Activated T-helper 1 cell treated with Interleukin-2 at 50 U/mL for 16 hours (primary cell): ENCODE measurements at places on chromosomes 1 and 21.

DNA sequence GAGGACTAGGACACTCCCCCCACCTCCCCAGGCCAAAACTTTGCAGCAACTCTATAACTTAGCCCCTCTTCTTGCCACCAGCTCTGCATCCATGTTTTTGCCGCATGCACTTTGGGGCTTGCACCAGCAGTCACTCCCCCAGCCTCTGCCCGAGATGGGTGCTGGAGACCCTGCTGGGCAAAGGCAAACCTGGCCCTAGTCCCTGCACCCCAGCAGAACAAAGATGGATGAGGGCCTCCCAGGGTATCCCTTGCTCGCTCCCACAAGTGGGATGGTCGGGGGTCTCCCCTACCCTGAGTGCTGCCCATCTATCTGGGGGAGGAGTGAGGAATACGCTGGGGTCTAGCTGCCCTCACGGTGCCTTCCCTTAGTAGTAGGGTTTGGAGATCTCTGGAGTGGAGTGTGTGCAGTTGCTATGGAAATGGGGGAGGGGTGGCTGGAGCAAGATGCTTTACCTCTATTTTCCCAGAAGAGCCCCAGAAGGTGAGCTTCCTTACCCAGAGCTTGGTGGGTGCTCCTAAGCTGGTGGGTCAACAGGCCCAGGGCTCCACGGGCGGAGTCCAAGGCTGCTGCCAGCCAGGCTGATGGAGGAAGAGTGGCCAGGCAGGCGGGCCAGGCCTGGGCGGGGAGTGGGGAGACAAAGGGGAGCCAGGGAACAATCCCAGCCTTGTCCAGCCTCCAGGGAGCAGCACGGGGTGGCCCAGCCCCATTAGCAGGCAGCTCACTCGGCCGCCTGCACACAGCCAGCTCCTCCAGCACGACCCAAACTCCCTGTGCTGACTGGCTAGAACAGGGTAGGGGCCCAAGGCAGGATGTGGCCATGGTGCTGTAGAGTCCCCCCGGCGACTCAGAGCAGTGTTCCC, at the start of gene PAQR6:
TSS of gene PAQR6 (minus strand) at position 597 of the 863 bp plus-strand sequence. CDS start 1,325 bp downstream, outside the sequence.
- no peak for DNase-seq

- no peak for DNase-seq
Observed at GRCh38 chr1:109214695-109215623, 1.2 kb downstream of the SARS1 start.

- no peak for DNase-seq
Observed at GRCh38 chr1:207903767-207904166, 7.2 kb downstream of the CD34 start.

DNA sequence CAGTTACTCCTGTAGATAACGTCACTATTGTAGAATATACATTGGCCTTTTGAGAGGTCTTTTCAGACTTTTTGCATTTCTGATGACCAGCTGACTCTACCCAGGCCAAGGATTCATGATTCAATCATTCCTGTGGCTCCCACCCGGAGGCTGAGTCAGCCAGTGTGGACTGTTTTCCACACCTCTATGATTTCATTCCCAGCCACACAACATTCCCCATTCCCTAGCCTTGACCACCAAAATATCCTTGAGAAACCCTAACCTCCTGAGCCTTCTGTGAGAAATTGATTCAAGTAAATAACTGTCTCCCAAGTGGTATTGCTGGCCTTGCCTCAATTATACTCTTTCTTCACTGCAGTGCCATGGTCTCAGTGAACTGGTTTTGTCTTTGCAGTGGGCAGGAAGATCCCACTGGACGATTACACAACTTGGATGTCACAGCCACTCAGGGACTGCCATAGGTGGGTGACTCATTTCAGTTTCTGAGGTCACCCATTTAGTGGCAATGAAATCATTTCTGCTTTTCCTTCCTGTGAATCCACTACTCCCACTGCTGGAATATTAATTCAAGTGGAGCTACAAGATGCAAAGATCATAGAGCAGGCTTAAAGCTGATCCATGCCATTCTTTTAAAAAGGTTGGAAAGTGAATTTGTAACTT, 518.6 kb upstream of the ZP4 start:
- DNase-seq, result no peak

DNA sequence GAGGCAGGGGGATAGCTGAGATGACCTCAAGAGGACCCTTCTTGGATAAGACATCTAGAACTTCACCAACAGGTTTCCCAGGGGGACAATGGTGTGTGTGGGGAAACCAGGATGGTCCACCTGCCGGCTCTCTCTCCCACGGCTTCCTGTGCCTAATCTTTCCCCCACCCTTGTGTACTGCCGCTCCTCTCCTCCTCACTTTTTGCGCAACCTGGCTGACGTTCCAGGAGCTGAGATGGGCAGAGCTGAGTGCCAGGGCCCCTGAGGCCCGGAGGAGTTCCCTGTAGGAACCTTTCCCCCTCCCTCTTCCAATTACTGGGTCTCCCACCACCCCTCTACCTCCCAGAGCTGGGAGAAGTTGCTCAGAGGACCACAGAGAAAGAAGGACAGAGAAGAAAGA, 6.9 kb downstream of the SLC26A9 start:
- DNase-seq, result no peak

DNA sequence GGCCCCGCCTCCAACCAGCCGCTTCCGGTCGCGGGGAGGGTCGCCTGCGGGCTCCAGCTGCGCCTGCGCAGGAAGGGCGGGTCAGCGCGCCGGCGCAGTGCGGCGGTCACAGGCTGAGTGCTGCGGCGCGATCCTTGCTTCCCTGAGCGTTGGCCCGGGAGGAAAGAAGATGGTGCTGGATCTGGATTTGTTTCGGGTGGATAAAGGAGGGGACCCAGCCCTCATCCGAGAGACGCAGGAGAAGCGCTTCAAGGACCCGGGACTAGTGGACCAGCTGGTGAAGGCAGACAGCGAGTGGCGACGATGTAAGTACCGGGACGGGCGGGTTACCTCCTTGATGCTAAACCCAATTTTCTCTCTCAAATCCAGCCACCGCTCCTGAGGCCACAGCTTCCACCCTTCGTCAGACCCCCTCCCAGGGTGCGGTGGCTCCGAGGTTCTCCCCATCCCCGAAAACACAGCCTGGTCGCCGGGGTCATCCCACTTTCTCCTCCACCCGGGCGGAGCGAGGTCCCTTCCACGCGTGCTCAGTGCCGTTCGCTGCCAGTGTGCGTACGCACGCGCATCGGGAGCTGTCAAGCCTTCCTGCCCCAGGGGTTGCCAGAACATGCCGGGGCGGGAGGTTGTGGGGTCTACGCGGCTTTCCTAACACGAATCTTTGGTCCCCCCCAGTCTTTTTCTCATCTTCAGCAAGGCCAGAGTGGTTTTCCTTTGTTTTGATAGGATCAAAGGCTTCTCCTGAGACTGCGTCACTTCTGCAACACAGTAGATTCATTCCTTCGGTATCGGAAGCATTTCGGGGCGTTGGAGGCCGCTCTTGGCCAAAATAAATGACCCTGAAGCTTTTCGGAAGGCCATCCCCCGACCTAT, at the start of gene SARS1:
TSS of gene SARS1 (plus strand) at position 95 of the 870 bp plus-strand sequence. CDS start at position 170, 75 bp downstream.
- DNase-seq, result peak; percentile 82

- no peak for DNase-seq
Observed at GRCh38 chr1:197984289-197984688, 67.1 kb downstream of the LHX9 start.

- no peak for DNase-seq
Observed at GRCh38 chr21:45510466-45510955, 31.7 kb downstream of the SLC19A1 start.

- DNase-seq, result peak; percentile 16
Observed at GRCh38 chr21:42513151-42513984, at the start of gene SLC37A1. Gene SLC37A1 (plus strand): TSS chr21:42513852. CDS start chr21:42518455, 4,603 bp downstream.

- DNase-seq, result no peak
Observed at GRCh38 chr21:43210454-43211071, 41.8 kb downstream of the CRYAA start.

DNA sequence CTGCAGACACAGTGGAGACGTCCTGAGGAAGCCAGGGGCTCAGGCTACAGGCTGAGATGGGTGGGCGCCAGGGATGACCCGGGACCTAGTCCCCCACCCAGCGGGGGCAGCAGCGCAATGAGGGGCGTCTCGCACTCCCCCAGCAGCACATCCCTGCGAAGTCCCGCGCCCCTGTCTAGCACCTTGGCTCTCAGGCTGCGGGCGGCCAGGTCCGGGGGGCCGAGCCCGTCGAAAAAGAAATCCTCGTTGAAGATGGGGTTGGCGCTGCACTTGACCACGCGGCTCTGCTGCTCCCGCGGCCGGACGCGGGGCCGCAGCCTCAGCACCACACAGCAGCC, 1.8 kb downstream of the C2CD4D start:
- no peak for DNase-seq
